Osteoblast (primary cell): ENCODE measurements at places on chromosomes 7 and 10. TPM values are rescaled to one million over a fixed set of nuclear protein-coding genes. Genes with fewer than 3 reads are reported as not detected.

KIAA1549 gene
- 2.9 and 3.3 TPM in 2 replicates for total RNA-seq

DNA sequence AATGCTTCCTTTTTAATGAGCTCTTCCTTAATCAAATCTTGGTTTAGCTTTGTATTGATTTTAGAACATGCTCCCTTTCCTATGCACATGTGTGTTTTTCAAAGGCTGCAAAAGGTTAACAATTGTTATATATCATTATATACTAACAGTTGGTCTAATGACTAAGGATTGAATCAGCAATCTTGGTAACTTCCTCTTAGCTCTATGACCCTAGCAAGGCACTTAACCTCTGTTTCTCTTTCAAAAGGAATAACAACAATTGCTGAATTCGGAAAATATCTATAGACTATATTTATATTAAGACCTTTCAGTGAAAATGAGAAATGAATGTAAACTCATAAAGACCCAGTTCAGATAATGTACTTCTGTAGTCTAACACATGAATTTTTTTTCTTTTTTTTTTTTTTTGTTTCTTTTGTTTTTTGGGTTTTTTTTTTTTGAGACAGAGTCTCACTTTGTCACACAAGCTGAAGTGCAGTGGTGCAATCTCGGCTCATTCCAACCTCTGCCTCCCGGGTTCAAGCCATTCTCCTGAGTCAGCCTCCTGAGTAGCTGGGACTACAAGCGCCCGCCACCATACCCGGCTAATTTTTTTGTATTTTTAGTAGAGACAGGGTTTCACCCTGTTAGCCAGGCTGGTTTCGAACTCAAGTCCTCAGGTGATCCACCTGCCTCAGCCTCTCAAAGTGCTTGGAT lies 48.8 kb downstream of the HOXA1 start:
- peak; percentile 93 for DNase-seq

ZNF365 gene
- total RNA-seq: 9.1 and 9.8 TPM in 2 replicates

- peak; percentile 94 for DNase-seq
These were observed at the start of gene DEPP1 for GRCh38 chr10:44978570-44979280. DEPP1 (minus strand) TSS chr10:44978809; CDS start chr10:44978030, 779 bp downstream.

DNA sequence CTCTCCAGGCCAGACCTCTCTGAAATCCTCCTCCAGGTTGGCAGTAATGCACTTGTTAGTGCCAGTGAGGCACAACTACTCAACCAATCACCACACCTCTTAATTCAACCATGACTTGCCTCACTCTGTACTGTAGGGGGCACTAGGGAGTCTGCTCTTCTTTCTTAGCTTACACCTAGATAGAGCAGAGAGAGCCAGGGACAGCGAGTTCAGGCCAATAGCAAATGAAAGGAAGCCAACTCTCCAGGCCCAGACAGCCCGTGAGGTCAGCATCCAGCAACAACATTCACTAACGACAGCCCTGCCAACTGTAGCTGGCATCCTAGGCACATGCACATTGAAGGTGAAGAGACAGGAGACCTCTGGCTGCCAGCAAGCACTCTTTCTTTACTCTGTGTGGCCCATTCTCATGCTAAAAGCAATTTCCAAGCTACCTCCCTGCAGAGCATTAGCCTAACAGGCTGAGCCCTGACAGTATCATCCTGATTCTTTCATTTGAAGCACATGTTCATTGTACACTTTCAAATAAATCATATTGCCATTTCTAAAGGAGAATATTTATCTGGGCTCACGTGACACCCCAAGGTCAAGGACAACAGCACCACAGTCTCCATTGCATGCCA lies 136.3 kb downstream of the DPY19L1 start:
- peak; percentile 79 for DNase-seq

MUC12 gene
- under 0.01 and 0.59 TPM in 2 replicates for total RNA-seq

DNA sequence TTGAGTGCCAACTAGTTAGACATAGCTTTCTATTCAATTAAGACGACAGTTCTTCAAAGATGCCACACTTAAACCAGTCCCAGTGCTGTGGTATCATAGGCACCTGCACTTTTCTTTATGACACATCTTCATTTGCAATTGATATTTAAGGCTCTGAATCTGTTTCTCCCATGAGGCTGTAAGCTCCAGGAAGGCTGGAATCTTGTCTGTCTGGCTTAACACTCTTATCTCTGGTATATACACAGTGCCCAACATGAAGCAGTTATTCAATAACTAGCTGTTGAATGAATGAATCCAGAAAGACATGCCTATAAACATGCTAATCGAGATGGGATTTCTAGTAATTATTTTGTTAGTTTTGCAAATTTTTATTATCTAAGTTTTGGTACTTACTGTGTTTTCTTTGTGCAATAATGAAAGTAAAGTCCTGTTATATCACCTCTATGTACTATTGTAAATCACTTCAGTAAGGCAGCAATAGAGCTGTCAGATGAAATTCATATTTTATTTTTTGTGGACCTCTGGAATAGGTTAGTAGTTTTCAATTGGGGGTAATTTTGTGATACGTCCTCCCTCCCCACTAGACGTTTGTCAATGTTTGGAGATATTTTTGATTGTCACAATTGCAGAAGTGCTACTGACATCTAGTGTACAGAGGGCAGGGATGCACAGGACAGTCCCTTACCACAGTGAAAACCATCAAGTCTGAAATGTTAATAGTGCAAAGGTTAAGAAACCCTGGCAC lies 51.3 kb upstream of the STEAP4 start:
- no peak for DNase-seq

GRCh38 chr7:81285142-81285871 lies 366.5 kb upstream of the SEMA3C start:
- no peak for DNase-seq

AGR3 gene
- not detected in 2 replicates for total RNA-seq

DNA sequence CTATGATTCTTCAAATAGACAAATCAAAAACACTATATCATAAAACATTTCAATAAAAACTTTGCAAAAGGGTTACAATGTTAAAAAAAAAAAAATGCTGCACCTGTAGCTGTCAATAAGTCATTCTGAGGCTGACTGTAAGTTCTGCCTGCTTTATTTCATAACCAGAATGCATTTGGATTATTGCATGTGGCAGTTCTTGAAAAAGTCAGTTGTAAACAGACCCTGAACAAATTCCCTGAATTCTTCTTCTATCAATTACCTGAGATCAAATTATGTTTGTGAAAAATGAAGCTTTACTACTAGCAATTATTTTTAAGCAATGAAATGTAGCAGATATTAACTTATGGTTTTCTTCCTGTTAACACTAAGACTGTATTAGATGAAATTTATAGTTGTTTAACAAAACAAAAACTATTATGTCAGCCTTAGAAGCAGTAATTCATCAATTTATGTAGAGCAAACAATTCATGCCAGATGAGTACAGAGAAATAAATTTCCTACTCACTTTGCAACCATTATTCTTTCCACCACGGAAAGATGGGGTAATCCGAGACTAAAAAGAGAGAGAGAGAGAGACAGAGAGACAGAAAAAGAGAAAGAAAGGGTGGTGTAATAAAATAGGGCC lies 107.8 kb downstream of the SFMBT2 start:
- no peak for DNase-seq

CD36 gene
- total RNA-seq: 22.8 and 39.8 TPM in 2 replicates

- DNase-seq: no peak
These were observed 370.8 kb downstream of the PLXNA4 start for GRCh38 chr7:132205509-132205908.

SLK gene
- 48.1 and 53.3 TPM in 2 replicates for total RNA-seq

- peak; percentile 87 for DNase-seq
These were observed 543 bp downstream of the HMX3 start for GRCh38 chr10:123136221-123136805.

DNA sequence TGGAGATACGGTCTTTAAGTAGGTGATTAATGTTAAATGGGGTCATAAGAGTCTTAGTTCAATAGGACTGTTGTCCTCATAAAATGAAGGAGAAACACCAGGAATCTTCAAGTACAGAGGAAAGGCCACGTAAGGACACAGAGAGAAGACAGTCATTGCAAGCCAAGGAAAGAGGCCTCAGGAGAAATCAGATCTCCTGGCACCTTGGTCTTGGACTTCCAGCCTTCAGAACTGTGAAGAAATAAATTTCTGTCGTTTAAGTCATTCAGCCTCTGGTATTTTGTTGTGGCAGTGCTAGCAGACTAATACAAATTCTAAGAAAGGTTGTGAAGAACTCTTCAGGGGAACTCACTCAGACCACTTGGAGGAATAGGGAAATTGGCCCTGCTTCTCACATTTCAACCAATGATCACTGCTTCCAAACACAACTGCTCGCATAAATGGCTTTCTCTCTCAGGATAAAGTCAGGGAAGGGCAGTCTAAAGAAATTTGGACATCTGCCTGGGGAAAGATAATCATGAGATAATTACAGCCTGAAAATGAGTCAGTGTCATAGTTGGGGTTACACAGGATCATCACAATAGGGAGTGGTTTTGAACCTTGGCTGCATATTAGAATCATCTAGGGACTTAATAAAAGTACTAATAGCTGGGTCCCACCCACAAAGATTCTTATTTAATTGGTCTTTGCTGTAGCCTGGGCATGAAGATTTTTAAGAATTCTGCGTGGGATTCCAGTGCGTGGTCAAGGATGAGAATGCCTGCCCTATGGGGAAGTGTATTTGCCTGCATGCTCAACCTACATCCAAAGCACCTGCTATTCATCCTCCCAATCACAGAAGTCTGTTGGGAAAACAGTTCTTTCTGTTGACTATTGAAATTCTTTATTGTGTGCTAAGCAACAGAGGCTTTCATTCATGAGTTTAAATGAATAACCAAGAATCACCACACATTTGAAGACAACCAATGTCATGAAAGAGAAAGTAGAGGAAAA lies 310.6 kb upstream of the PLXDC2 start:
- no peak for DNase-seq
